Aorta (tissue), 5 donors: ENCODE measurements at places on chromosomes 7 and 10. TPM values are rescaled to one million over a fixed set of nuclear protein-coding genes. Genes with fewer than 3 reads are reported as not detected.

The SPDYE8 gene
- not detected for total RNA-seq

The MXI1 gene
- total RNA-seq: 121 TPM

The HHEX gene
- 11.5 TPM for total RNA-seq

The PTPRE gene
- total RNA-seq: 46.0 TPM
